ENCODE measurements at places on chromosomes 6 and 20. TPM values are rescaled to one million over a fixed set of nuclear protein-coding genes. Genes with fewer than 3 reads are reported as not detected.

Gene FAM209A
- total RNA-seq: not detected

Gene CSTF1
- total RNA-seq: 39.5 TPM

Gene NKX2-4
- total RNA-seq: 5.5 TPM

Gene CCN2
- total RNA-seq: 43.2 TPM

Gene PKIB
- total RNA-seq: 2.3 TPM

Gene POLR1C
- total RNA-seq: 40.7 TPM

Gene KCNQ2
- total RNA-seq: 0.45 TPM

Gene CRISP3
- not detected for total RNA-seq

Gene OPN5
- total RNA-seq: not detected

Gene RSPO3
- total RNA-seq: not detected

All from A375 (cell line).